ENCODE measurements at places on chromosomes 2 and 18.

DNA sequence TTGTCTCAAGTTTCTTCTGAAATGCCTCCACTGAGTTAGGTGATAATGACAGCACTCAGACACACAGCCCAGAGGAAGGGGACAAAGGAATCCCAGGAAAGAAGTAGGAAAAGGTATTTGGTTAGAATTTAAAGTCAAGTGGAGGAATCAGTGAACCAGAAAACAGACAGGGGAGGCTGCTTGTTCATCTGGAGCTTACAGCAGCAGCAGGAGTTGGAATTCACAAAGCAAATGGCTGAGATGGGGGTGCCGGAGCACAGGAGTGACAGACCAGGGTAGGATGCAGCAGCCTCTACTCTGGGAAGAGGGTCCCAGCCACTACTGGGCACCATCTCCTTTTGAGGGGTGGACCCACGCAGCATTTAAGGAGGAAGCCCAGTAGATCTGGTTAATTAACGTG, 104.8 kb downstream of the ST6GAL2 start:
- no peak for DNase-seq

DNA sequence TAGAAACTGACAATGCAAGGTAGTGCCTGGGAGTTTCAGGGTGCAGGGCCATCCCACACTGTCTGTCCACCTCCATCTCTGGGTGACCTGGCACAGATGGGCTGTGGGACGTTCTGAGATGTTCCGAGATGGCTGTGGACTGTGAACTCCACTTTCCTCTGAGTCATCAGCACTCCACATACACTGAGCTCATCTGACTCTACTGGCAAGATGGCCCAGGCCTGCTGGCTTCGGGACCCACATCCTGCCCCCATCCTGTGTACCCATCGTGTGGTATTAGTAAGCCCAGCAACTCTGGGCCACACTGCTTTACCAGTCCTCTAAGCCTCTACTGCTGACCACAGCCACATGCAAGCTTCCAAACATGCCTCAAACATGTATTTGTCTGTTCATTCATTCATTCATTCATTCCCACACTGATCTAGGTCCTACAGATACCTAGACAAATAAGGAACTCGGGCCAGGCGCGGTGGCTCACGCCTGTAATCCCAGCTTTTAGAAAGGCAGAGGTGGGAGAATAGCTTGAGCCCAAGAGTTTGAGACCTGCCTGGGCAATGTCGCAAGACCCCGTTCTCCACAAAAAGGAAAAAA, 124.8 kb upstream of the CXCR4 start:
- no peak for DNase-seq

DNA sequence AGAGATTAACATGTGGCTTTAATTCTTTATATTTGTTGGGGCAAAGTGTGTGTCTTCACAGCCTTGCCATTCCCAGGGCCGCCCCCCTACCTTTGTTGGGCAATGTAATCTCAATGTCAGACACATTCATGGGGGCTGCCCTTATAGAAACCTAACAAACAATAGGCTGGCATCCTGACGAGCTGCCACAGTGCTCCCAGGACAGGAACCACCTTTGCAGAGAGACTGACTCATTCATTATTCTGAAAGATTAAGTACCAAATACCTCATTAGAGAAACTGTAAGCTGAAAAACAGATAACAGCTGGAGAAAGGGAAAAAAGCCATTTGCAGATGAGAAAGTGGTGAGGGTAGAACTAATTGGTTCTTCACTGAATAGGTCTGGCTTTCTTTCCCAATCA, 1587.5 kb upstream of the PIK3C3 start:
- no peak for DNase-seq

GRCh38 chr2:172488556-172488955, 61.2 kb downstream of the ITGA6 start:
- no peak for DNase-seq

DNA sequence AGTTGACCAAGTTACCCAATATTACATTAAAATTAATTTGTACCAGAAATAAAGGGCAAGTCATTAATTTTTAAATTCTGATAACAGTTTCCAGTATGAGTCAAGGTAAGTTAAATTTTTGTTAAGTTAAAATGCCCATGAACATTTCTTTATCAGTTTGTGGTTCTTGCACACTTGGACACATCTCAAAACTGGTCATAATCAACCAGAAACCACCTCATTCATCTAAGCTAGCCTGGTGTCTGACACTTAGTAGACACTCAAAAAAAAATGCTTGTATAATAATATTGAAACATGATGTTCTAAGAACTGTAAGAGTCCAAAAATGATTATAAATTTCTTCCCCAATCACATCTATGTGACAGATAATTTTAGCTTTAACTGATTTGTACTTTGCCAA, 62.4 kb downstream of the SATB2 start:
- no peak for DNase-seq

DNA sequence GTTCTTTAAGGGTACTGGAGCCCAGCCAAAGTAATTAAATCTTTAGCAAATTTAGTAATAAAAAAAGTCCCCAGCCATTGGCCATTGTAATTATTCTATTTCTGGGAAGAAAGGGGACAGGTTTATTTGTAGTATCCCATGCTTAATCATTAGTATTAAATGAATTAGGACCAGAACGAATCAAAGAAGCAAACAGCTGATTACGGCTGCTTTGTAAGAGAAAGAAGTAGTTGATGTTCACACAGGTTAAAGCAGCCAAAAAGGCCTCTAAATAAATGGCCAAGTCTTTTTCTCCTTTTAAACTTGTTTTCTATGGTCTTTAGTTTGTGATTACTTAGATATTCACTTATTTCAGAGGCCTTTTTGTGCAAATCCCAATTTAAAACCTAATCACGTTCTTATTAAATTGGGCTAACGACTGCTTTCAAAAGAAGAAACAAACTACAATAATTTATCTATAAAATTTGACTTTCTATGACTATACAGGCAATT, 48.6 kb upstream of the DNAH7 start:
- no peak for DNase-seq

- no peak for DNase-seq
These were observed 4.3 kb downstream of the SMYD5 start for GRCh38 chr2:73218298-73218697.

DNA sequence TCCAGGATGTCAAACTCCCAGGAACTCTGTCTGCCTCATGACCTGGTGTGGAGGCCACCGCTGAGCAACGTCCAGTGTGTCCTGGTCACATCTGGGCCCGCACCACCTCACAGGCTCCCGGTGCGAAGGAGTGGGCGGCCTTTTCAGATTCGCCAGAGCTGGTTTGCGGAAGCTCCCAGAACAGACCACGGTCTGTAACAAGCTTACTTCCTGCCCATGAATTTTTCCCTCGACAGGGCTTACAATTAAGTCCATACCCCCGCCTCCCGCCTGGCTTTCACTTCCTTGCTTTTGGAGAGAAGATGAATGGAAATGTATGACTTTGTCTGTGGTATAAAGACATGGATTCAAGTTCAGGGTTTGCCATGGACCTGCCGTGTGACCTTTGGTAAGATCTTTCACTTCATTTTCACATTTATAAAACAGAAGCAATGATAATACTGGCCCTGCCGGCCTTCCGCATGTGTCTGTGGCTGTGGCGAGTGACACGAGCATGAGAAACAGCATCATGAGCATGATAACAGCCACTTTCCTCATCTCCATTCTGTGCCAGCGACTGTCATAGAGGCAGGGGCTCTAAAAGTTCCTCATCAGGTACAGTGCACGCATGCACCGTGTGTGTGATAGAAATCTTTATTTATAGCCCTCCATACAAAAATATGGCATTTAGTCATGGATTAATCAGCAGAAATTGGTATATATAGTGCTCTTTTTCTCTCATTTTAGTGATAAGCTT, 31.0 kb upstream of the KCNF1 start:
- DNase-seq: no peak

DNA sequence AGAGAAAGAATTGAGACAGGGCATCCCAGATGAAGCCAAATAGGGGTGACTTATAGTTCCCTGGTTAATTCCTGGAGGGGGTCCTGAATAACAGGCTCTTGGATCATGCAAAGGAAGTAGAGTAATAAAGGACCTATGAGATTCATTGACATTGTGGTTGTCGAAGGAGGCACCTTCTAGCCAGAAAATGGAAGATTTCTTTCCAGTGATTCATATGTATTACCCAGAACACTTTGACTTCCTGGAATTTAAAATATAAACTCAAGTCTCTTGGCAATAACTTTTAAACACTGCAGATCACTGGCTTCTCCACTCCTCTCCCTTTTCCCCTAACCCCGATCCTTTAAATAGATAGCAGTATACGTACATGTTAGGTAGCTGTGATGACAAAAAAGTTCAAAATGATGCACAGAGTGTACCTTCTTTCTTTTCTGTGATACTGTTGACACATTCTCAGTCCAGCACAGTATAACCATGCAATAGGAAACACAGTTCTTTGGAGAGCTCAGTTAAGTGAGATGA, 211.8 kb downstream of the LTBP1 start:
- DNase-seq: no peak

GRCh38 chr2:237923481-237924163, 43.2 kb upstream of the UBE2F start:
- DNase-seq: peak; percentile 86

DNA sequence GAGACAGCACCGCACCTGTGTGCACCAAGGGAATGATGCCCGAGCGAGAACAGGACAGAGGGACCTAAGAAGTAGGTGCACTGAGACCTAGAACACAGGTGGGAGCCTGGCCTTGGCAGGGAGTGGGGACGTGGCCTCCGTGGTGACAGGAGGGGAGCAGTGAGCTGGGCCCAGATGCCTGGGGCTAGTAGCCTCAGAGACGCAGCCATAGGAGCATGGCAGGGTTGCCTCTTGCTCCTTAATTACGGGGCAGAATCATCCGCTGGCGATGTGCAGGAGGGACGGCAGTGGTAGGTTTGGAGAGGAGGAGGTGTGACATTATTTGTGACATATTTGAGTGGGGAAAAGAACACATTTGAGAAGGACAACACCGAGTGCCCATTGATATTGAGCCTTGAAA, 57.0 kb upstream of the HPCAL1 start:
- DNase-seq: no peak

DNA sequence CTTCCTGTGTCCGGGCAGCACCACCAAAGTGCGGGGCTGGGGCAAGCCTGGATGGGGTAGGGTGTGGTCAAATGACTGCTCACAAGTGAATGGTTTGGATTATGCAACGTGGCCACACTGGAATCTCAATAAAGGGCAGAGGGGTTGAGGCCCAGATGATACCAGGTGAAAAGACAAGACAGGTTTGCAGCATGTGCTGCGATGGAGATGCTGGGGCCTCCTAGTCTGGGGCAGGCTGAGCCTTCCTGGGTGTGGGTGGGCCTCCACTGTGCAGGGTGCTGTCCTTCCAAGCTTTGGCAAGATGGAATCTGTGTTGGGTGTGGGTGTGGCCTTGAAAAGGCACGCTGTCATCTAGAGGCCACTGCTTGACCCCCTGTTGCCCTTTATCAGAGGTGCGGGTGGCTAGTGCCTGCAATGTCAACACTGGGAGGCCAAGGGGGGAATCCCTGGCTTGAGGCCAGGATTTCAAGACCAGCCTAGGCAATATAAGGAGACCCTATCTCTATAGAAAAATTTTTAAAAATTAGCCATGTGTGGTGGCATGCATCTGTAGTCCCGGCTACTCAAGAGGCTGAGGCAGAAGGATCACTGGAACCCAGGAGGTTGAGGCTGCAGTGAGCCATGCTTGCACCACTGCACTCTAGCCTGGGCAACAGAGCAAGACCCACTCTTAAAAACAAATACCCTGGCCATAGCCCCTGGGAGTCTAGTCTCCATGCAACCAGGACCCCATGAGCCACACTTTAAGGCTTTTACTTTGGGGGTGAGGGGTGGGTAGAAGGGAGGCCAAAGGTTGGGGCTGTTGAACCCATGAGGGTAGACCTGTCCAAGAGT, 13.8 kb downstream of the RRM2 start:
- no peak for DNase-seq

DNA sequence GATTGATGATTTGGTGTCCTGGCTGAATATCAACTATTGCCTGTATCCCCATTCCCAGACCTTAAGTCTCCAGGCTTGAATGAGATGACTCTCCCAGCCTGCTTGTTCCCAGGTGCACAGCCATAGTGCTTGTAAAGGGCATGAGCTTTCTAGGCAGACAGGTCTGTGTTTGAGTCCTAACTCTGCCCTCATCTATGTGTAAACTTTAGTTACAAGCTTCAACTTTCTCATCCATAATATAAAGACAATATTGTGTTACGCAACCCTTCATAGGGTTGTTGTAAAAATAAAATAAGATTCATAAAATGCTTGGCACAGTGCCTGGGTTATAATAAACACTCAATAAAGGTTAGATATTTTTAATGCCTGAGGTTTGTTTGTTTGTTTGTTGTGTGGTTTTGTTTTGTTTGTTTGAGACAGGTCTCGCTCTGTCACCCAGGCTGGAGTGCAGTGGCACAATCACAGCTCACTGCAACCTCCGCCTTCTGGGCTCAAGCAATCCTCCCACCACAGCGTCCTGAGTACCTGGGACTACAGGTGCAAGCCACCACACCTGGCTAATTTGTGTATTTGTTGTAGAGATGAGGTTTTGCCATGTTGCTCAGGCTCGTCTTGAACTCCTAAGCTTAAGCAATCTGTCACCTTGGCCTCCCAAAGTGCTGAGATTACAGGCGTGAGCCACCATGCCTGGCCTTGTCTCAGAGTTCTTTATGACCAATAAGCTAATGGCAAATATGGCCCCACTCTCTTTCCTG, 89.4 kb upstream of the MAPRE2 start:
- no peak for DNase-seq

- no peak for DNase-seq
These were observed 11.8 kb downstream of the PLEKHM3 start for GRCh38 chr2:208013285-208014178.

DNA sequence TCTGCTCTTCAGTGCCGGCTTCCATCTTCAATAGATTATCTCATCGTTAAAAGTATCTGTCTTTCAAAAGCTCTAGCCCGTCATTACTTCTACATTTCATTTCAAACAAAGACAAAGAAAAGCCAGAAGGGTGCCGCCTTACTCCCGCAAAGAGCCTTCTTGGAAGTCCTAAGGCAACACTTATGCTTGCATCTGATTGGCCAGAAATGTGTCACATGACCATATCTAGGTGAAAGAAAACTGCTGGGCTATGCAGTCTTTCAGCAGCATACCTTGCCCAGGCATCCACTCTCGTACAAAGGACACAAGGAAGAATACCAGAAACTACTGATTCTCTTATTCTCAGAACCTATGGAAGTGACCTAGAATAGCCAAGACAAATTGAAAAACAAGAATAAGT, 217.1 kb upstream of the SLC35G4 start:
- no peak for DNase-seq

GRCh38 chr2:223626716-223627115, 24.6 kb upstream of the SCG2 start:
- no peak for DNase-seq

DNA sequence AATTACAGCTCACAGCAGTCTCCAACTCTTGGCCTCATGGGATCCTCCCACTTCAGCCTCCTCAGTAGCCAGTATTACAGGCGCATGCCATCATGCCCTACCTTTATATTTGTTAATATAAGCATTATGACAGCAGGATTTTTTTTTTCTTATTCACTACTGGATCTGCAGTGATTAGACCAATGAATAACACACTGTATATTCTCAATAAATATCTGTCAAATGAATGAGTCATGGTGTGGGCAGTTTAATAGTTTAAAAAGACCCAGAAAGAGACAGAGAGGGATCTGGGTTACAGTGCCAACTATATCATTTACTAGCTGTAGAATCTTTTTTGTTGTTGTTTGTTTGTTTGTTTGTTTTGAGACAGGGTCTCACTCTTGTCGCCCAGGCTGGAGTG, 62.4 kb upstream of the LTBP1 start:
- no peak for DNase-seq
